Activated CD8-positive, alpha-beta memory T cell treated with anti-CD3 and anti-CD28 coated beads, Interleukin-2, amount 50 U/mL, for 4 hours (primary cell): ENCODE measurements at places on chromosomes 2 and 18.
A peak's percentile ranks its signal among the peaks of the same experiment; 100 is the strongest.

DNA sequence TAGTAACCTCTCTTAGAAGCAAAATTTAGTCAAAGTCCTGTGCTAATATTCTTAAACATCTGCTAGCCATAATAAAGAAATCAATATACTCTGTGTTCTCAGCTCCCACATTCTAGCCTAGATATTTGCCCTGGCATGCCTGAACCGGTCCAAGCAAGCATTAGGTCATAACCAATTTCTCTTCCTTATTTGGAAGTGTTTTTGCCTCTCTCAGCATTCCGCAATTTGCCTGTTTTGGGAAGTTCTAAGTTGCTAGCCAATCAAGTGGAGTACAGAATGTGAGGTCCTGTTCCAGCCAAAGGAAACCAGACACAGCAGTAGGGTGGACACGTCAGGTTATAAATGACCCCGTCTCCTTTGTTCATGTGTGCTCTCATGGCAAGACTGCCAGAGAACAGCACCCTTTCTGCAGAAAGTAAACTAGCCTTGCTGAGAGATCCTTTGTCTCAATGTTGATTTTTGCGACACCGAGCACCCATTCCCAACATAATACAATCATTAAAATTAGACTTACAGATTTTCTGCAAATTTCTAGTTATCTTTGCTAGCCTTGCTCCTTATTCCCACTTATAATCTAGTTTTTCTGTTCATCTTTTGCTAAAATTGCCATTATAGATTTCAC is 13.0 kb upstream of the SULT1C4 start:
- no peak for DNase-seq

DNA sequence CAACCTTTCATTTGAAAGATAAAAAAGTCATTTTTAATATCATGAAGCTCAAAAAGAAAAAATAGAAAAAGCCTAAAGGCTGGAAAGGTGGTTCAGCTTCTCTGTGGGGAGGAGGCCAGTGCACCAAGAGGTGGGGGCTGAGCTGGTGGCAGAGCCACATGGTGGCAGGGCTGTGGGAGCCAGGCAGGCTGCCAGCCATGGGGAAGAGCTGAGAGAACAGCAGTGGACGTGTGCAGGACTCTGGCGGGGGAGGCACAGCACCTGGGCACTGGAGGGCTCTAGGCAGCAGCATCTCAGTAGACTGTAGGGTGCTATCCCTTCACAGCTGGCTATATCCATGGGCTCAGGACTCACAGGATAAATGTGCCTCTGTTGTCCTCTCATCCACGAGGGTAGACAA is 47.8 kb downstream of the STK25 start:
- no peak for DNase-seq

GRCh38 chr2:165067643-165068486 is 112.5 kb upstream of the SLC38A11 start:
- no peak for DNase-seq

DNA sequence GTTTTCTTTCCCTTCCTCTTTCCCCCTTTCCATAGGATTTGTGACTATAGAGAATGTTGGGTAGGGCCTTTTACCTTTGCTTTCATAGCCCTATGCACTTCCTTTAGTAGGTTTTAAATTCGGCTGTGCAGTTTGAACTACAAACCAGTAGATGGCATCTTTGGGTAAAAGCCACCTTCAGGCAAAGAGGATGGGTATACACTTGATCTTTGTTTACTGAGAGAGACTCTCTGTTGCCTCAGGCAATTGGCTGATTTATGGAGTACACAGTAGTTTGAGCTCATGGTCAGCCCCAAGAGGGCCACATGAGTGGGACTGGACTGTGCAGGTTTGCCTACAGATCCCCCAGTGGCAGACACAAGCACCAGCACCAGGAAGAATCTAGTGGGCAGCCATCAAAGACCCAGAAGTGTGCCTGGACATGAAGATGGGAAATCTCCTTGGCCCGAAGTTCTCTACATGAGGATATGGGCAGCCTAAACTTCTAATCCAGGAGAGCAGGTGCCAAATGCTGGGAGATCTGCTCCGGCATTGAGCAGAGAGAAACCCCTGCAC is 1304.3 kb upstream of the DDX18 start:
- DNase-seq, result no peak

GRCh38 chr2:27712522-27712921 is 48.8 kb downstream of the SLC4A1AP start:
- no peak for DNase-seq

DNA sequence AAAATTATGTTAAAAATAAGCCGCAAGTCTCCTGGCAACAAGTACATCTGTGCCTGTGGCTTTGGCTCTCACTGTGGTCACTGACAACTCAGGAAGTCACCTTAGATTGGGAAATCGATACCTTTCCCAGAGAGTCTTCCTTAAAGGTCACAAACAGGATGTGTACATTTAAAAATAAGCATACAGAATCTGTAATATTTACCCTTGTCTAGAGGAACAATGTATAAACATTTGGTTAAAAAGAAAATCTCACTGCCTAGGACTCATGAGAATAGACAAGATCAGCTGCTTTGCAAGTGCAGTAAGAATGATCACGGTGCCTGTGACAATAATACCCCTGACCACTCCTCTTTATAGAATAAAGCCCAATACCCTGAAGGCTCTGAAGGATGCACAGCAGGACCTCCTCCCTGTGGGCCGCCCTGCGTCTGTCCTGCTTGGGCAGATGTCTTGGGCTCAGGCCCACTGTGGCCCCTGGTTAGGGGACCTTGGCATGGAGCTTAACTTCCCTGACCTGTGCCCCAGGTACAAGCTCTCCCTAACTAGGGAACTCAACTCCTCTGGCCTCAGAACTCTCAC is 98.0 kb upstream of the MGAT4A start:
- no peak for DNase-seq

- no peak for DNase-seq
Measured at GRCh38 chr18:54235871-54236270, 11.4 kb upstream of the MBD2 start.

GRCh38 chr2:202030691-202031090 is 3.0 kb upstream of the FZD7 start:
- DNase-seq, result no peak

DNA sequence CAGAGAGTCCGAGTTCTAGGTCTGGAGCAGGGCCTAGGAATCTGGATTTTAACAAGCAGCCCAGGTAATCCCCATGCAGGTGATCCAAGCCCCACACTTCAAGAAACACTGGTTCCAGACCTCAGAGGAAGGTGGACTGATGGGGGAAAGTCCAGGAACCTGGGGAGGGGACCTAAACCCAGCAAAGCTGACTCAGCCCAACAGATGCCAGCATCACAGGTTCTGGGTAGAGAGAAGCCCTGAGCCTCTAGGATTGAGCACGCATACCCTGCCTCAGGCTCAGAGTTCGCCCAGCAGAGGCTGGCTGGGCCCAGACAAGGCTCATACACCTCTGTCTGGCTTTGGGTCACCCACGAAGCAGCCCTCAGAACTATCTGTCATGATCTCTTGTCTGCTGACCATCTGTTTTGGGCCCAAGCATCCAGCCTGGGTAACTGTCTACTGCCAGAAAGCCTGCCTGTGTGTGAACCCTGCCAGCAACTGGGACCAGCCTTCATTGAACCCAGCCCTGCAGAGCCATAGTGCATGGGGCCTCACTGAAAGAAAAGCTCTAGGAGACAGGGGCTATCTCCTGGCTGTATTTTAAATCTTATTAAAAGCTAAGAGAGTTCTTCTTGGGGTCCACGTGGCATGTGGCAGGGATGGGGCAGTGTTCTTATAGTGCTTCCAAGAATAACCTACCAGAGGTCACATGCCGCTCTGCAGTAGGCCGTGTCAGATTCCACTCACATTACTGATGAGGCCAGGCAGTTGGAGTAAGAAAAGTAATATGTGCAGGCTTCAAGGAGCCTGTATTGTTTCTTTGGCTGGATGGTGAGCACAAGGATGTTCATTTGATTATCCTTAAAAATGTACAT is 7.4 kb downstream of the TMEM127 start:
- no peak for DNase-seq

- DNase-seq, result no peak
Measured at GRCh38 chr2:25424426-25425028, 82.8 kb upstream of the DNMT3A start.

- DNase-seq, result no peak
Measured at GRCh38 chr18:48488388-48488850, 50.4 kb upstream of the CTIF start.

DNA sequence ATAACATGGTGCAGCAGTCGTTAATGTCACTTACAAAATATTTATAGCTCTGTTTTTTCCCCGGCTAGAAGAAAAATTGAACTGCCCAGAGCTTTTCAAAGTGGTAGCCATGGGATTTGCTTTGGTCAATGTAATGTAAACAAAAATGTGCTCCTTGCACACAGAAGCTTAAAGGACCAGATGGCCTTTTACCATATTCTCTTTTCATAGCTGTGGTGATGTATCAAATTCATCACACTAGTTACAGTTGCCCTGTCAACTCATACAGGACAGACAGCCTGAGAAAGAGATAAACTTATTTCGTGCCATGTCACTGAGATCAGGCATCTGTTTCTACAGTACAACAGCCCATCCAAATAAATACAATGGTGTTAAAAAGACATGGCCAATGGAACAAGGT is 368.1 kb upstream of the CDH19 start:
- no peak for DNase-seq

GRCh38 chr2:75292826-75293225 is 93.5 kb upstream of the TACR1 start:
- DNase-seq, result no peak

- DNase-seq, result no peak
Measured at GRCh38 chr18:27787547-27787946, 389.4 kb downstream of the CDH2 start.

DNA sequence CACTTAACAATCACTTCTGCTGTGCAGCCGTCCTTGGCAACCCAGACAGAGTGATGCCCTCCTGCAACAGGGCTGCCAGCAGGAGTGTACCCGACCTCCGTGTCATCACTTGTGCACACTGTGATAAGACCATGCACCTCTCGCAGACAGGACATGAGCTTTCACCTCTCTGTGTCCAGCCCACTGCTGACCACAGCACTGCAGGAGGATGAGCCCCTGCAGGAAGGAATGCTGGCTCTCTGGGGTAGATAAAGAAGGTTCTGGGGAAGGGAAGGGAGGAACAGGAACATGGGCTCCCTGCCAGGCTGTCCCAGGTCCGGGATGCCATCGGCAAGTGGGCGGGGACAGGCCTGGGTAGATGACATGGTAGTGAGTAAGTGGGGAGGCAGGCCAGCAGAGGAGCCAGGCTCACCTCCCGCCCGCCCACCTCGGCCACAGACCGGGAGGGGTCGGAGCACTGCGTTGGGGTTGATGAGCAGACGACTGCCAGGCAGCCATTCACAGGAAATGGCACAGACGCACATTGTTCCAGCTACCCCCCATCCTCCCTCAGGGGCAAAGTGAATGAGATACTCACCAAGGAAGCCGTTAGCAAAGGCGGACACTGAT is 18.6 kb upstream of the COL6A3 start:
- DNase-seq, result peak; percentile 89

DNA sequence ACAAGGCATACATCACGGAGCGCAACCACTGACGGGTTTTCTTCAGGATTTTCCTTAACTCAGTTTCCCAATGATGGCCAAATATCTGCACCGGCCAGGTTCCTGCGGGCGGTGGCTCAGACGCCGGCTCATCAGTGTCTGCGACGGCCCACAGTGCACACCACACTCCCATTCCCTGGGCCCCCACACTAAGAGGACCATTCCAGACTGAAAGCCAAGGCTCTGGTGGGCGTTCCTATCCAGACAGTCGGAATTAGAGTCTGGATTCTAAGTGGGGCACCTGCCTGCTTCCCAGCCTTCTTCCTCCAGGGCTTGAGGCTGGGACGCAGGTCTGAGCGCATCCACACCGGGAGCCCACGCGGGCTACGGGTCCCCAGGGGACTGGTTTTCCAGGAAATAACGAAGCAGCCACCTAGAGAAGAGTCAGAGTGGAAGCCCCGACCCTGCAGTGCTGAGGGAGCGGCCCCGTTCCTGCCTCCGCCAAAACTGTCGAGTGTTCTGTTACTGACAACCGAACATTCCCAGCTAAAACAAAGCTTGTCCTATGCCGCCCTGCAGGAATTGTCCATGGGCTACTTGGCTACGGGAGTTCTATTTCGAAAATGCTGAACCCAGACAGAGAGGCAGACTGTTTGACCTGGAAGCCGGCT is 75.3 kb downstream of the TMEM18 start:
- no peak for DNase-seq

GRCh38 chr2:55518841-55519165 is 715 bp upstream of the CFAP36 start:
- no peak for DNase-seq

DNA sequence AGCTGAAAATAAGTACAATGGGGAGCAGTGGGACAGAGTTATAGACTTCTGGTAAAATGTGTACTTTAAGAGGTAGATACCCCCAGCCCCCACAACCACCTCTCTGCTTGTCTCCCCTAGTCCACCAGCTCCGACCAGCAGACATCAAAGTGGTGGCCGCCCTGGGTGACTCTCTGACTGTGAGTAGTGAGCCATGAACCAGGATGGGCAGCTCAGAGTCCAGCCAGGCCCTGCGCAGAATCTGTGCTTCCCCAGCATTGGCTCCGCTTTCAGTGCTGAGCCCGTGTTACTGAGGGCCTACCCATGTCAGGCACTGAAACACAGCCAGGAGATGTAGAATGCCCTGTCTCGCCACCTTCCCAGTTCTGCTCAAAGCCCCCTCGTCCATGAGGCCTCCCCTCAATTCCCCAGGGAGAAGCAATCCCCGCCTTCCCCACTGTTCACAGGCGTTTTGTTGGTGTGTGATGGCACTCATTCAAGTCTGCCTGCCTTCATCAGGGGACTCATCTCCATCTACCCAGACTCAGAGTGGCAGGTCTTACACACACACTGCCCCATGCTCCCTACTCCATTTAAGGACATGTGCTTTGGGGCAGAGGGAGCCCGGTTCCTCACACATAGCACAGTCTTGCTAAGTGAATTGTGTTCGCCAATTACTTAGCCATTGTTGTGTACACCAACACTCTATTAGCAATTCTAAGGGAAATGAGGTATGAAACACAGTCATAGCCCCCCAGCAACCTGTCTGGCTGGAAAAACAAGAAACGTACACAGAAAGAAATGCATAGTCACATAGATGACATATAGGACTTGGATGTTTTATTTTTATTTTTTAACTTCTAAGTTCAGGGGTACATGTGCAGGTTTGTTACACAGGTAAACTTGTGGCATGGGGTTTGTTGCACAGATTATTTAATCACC is 122.6 kb downstream of the PLB1 start:
- DNase-seq, result no peak
